Stimulated activated CD8-positive, alpha-beta memory T cell treated with anti-CD3 and anti-CD28 coated beads, Interleukin-15, amount 100 ng/mL, for 4 hours (primary cell): ENCODE measurements at places on chromosomes 4 and X.
A peak's percentile ranks its signal among the peaks of the same experiment; 100 is the strongest.

GRCh38 chr4:163195247-163195765, 28.6 kb upstream of the NAF1 start:
- no peak for DNase-seq

DNA sequence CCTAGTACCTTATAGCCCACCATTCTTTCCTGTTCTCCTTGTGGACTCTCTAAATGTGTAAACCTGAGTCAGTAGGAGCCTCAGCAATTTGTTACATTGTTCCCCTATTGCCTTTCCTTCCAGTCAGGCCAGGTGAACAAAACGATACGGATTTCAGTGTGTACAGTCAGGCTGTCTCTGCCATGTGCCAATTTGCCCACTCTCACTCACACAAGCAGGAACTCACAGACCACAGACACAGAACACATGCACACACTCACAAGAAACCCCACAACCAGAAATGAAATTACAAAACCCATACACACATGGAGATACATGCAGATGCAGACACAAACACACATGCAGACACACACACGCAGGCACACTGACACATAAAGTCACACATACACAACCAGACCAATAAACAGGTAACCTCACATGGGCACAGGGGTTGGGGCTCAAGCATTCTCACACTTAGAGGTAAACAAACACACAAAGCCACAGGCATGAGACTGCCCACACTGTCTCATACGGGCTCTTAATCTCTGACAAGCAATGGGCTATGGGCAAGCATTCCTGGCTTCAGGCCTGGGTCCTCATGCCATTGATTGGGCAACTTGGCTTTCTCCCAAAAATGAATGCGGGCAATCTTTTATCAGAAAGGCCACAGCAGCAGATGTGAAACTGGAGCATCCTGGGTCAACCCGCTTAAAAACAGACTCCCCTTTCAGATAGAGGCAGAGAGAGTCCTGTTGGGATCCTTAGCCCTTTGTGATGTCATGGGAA, 68.7 kb downstream of the NBDY start:
- no peak for DNase-seq

DNA sequence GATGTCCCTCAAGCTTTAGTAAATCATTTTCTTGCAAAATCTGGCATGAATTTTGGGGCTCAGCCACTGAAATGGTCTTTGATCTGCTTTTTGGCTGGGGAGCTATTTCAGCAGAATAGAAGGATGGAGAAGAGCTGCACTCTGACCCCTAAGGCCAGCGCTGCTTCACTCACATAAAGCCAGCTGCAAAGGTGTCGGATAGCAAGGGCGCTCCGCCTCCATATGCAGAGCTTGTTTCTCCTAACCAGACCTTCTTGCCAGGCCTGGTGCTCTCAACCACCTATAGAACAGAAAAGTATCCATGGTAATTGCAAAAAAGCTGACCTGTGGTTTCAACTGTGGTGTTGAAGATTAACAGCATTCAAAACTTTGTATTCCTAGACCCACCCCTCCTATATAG, 24.1 kb upstream of the COQ2 start:
- no peak for DNase-seq

- DNase-seq: no peak
Measured at GRCh38 chr4:93072292-93072691, 756.3 kb upstream of the ATOH1 start.

DNA sequence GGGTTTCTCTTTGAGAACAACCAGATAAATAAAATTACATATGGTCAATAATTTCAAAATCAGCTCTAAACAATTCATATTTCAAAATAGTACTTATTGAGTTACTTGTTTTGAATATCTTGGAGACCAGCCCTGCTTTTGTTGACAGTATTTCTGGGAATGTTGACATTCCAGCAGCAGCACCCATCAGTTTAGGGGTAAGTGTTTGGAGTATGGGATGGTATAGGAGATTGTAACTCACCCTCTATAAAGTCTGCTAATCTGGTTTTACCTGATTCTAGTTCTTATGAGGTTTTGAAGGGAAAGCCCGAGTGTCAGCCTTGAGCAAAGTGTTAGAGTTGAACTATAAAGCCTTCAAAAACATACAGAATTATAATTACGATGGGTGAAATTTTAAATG, 139.2 kb upstream of the ANKRD50 start:
- DNase-seq: no peak

- no peak for DNase-seq
Measured at GRCh38 chr4:183288955-183289354, 31.1 kb downstream of the CLDN22 start.

DNA sequence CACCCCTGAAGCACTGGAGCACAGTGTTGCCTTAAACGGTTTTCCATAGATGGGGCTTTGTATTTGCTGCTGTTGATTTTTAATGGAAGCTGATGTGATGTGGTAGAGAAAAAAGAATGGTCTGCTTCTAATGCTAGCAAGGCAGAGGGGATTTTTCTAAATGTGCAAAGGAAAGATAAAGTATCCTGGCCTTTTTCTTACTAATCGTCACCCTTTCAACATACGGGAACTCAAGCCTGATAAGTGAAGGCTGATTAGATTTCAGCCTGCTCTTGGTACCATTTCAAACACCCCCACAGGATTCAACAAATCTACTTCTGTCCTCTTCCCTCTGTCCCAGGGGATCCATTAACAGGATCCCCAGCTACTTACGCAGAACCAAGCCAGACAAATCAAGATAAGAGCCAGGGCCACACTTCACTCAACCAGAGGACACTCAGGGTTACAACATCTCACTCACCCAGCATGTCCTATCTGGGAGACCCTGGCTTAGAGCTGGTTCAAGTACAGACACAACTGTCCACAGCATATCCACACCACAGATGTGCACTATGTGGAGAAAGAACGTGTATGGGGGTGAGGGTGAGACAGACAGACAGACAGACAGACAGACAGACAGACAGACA, 180.0 kb downstream of the SH3KBP1 start:
- no peak for DNase-seq

DNA sequence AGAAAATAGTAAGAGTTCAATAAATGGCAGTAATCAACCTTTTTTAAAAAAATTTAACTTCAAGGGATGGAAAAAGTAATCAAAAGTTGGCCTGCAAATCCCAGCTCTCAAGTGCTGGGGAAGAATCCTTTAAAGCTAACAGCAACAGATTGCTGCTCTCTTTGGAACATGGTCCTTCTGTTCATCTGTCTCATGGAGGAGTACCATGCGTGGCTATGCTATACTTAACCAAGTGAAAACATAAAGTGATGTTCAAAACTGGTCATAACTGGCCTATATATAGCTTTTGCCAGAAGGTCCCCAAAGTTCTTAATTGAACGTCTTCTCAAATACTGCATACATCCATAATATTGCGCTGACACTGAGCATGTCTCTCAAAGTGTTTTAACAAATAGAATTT, 154.4 kb downstream of the GABRB1 start:
- DNase-seq: no peak

DNA sequence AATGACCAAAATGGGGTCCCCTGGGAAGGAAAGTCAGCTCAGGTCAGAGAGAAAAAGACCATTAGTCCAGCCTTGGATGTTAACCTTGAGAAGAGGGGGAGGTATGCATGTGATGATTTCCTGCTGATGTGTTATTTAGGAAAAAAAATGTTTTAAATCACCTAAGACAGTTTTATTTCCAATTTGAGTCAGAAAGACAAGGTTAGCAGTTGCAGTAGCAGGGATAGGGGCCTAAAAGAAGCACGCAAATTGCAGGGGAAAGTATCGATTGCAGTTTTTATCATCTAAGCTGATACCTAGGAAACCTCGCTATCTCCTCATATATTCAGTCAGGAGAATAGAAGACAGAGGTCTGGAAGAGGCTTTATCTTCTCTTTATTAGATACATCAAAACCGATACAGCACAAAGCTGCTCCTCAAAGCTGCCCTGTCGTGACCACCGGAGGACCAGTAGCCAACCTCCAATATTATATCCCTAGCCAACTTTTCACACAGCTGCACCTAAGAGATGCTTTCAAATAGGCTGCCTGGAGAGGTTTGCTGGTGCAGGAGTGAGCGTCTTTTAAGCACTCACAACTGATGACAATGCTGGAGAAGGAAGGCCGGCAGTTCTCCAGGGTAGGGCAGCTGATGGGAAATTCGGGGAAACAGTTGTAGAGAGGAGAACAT, 289.4 kb downstream of the INPP4B start:
- DNase-seq: no peak

DNA sequence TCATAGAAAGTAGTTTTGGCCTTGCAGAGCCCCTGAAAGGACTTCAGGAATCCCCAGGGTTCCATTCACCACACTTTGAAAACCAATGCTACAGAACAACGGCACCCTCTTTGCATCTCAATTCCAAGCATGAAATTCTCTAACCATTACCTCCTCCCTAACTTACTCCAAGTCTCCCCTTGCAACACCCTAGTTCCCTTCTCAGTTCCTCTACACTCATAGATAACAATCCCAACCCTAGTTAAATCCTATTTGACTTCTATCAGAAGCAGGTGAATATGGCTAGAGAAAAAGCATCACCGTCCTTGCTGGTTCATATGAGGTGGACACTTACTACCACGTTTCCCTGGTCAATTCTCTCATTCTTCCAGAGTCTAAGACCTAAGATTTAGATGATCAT, 2.4 kb downstream of the RCHY1 start:
- DNase-seq: no peak

DNA sequence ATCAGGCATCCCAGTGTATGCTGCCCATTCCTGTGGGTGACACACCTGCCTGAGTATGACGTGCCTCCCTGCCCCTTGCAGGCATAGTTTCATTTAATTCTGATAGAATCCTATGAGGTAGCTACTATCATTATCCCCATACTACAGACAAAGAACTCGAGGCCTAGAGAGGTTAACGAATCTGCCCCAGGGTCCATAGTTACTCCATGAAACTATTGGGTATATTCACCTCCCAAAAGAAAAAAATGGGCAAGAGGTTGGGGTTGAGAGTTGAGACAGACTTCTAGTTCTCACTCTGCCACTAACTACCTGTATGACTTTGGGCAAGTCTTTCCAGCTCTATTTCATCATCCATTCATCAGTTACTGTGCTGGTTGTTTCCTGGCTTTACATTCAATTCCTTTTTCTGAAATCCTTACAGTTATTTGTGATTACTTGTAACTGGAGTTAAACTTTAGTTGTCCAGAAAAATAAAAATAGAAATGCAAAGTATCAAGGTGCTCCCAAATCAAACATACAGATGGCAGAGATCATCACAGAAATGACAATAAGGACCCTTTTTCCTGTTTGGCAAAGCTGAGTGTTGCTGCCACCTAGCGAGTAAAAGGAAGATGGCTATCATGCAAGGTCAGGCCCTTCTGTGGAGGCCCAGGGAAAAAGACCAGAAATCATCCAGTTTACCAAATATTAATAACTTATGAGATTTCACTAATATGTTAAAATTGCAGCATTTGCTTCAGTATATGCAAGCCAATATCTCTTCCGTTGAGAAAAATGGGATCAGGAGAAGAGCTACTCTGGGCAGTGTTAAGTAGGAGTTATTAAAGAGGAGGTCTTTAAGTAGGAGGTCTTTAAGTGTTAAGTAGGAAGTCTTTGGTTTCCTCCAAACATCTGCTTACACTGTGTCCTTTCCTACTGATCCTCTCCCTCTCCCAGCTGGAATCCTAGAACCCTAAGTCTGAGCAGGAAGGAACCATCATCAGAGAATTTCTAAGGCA, 17.1 kb upstream of the MAP7D3 start:
- DNase-seq: peak; percentile 19

- DNase-seq: no peak
Measured at GRCh38 chrX:131837325-131837724, 185.8 kb upstream of the STK26 start.

DNA sequence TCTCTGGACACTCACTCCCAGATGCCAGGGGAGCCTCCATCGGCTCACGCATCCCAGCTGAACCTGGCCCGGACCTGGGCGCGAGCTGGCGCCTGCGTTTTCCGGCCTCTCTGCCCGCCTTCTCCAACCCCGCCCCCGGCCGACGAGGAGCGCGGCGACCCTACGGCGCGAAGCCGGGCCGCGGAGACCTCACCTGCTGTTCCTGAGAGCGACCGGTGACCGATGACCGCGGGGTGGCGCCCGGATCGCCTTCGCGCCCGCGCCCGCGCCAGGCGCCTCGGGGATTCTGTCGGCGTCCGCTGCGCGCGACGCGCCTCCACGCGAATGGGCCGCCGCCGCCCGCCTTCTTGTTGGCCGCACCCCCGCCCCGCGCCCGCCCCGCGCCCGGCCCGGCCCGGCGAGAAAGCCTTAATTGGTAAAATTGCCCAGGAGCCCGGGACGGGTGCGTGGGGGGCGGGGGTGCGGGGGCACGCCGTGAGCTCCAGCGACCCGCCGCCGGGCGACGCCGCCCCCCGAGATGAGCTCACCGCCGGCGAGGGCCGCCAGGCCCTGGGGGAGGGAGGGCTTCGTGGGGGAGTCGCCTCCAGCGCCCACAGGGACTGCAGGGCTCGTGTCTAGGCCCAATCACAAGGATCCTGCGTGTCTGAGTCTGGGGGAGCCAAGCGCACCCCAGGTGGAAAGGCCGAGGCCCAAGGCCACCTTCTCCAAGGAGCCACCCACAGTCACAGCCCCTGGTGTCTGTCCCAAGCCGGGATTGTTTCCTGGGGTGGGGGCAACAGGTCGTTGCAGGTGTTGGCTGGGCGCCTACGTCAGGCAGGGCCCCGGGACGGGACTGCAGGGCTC, at the start of gene FLNA:
TSS of gene FLNA (minus strand) at position 322 of the 843 bp plus-strand sequence. CDS start 3,389 bp downstream, outside the sequence.
- DNase-seq: no peak

GRCh38 chrX:154515090-154515965, 704 bp downstream of the FAM3A start:
- no peak for DNase-seq

- DNase-seq: no peak
Measured at GRCh38 chr4:4226606-4227438, at the start of gene OTOP1. OTOP1 (minus strand) TSS chr4:4226929; CDS start chr4:4226864, 65 bp downstream.

DNA sequence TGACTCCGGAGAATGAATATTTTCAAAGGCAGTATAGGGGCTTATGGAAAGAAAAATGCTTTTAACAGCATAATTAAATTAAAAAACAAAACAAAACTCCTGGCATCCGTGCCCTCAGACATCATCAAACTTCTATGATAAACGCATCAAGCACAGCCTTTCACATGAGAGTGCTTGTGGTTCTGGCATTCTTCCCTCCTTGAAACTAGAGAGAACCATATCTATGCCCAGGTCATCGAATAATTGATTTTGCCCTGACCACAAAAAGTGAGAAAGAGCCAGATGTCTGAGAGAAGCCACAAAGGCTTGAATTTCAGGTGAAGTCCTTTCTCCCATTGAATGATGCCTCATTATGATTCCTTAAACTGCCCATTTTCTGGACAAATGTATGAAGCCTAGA, 286.8 kb downstream of the CBLL2 start:
- DNase-seq: no peak

GRCh38 chr4:151658959-151659600, 101.7 kb downstream of the GATB start:
- DNase-seq: no peak
